Memory B cell (primary cell): ENCODE measurements at places on chromosomes 5 and 9.

DNA sequence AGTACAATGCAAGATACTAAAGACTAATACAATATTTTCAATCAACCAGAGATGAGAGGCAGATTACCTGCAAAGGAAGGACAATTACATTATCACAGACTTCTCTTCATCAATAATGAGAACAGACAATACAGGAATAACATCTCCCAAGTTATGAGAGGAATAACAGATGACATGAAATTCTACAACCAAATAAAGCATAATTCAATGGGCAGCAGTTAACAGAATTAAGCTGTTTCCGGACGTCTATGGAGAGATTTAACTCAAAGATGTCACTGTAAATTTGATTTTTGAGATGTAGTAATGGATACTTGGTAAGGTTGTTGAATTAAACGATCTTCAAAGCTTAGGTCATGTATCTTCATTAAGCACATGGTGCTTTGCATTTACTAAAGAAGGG lies 19.8 kb upstream of the PARP8 start:
- no peak overlapping the region for H3K4me3 ChIP-seq
- H3K27ac ChIP-seq = no peak overlapping the region
- H3K27me3 ChIP-seq = no peaks in the 10 kb centered on the region
- H3K4me1 ChIP-seq = peaks cover 3% of the 10 kb centered on the region

DNA sequence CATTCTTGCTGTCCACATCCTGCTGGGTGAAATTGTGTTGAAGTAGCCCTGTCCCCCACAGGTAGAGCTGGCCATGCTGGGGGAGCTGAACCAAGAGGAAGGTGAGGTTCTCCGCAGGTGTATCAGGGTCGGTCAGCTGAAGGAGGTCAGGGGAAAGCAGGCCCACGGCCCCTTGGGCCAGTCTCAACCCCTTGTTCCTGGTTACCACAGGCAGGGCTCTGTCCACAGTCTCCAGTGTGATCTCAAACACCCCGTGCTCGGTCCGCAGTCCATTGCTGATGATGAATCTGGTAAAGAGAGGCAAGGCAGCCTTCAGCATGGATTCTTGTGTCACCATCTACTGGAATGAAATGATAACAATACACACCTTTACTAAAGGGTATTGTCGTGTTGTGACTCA lies 53.4 kb upstream of the CER1 start:
- H3K36me3 ChIP-seq = no peaks in the 10 kb centered on the region
- no peak overlapping the region for H3K4me3 ChIP-seq
- DNase-seq = no peak
- no peaks in the 10 kb centered on the region for H3K4me1 ChIP-seq

DNA sequence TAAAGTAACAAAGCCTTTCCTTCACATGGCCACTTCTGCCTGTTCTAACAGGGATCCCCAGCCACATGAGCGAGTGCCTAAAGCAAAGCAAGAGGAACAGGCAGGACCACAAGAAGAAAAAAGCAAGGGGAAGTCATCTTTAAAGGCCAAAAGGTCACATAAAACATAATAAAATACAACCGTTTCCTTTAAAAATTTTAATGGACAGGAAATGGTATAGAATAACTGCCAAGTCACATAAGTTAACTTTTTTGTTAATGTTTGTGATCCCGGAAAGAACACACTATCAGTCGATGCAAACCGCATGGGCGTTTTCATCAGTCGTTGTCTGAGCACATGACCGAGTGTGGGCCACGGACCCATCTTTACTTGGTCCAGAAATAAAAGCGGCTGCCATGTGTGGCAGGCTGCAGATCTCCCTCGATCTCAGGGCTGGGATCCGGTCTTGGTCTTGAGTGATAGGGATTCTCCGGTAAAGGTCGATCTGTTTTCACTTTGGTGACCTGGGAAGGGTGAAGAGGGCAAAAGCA lies 15.6 kb downstream of the NDUFA8 start:
- H3K36me3 ChIP-seq = peaks cover 28% of the 10 kb centered on the region
- DNase-seq = no peak
- H3K4me3 ChIP-seq = no peak overlapping the region
- H3K27me3 ChIP-seq = no peaks in the 10 kb centered on the region
- H3K27ac ChIP-seq = no peak overlapping the region

DNA sequence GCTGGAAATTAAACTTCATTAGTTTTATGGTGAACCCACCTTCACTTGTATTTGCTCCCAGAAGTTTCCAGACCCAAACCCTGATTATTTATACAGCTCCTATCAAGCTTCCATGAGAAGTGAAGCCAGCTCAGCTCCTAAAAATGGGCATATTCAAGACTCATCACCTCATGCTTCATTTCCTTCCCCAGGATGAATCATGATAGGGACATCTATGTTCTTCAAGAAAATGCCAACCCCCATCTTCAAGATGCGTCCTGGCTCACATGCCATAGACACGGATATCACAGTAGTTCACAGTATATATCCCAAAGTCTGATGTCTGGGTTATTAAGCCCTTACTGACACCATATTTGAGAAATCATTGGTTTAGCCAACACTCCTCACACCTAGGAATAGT lies 217.6 kb downstream of the NPR3 start:
- H3K36me3 ChIP-seq = no peaks in the 10 kb centered on the region
- no peak for DNase-seq
- no peaks in the 10 kb centered on the region for H3K4me1 ChIP-seq
- H3K4me3 ChIP-seq = no peak overlapping the region
- no peaks in the 10 kb centered on the region for H3K27me3 ChIP-seq

DNA sequence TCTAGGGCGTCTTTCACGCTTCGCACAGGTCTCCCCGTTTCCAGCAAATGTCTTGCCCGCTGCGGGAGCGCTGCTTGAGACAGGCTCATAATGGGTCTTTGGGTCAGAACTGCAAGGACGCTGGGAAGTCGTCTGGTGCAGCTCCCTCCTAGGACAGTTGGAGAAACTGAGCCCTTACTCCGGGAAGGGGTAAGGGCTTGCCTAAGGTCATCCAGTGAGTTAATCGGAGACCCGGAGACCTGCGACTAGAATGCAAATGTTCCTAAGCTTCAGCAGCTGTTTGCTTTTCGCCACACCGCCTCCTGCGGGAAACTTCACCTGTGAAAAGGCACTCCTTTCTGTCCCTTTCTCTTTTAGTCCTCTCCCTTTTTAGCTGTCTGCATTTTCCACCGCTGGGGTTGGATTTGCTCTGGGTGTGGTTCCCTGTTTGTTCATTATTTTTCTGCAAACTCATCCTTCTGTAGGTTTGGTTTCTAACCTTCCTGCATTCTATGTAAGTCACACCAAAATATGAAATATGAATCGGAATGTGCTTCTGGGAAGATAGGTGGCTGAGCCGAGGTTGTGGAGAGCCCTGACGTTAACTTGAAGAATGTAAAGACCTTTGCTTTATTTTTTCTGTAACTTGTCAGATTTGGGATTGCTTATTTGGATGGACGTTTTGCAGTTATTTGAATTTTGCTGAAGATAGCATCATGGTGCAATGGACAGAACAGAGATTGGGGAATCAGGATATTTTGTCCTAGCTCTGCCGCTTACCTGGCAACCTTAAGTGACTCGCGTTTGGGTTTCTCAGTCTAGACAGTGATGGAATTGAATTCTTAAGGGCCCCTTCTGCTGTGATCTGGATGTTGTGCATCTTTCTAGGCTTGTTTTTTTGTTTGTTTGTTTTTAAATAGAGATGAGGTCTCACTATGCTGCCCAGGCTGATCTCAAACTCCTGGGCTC lies 909 bp downstream of the SLC36A1 start:
- H3K4me1 ChIP-seq = peaks cover 16% of the 10 kb centered on the region
- H3K4me3 ChIP-seq = peak overlapping the region; percentile 93

DNA sequence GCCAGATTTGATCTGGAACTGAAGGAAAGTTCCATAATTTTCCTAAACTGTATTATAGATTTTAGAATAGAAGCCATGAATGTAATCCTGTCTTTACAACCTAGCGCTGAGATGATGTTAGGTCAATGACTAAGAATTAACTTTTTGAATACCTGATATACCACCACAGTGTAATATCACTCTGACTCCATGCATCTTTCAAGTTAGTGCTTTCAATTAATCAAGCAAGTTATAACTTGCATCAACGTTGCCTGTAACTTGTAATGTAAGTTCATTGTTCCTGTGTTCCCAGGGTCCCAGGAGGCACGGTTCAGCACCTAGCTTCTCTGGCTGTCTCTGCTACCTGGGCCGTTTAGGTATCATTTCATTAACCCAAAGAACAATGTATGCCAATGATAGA lies 139.3 kb downstream of the CSNK1G3 start:
- H3K36me3 ChIP-seq = peaks cover 2% of the 10 kb centered on the region
- peaks cover 6% of the 10 kb centered on the region for H3K27me3 ChIP-seq
- no peak overlapping the region for H3K27ac ChIP-seq
- no peak overlapping the region for H3K4me3 ChIP-seq
- H3K4me1 ChIP-seq = no peaks in the 10 kb centered on the region
- DNase-seq = no peak

GRCh38 chr5:36897616-36898015 lies 21.0 kb downstream of the NIPBL start:
- no peak overlapping the region for H3K4me3 ChIP-seq
- H3K36me3 ChIP-seq = peaks cover 19% of the 10 kb centered on the region
- DNase-seq = no peak
- peaks cover 46% of the 10 kb centered on the region for H3K4me1 ChIP-seq
- no peak overlapping the region for H3K27ac ChIP-seq
- H3K27me3 ChIP-seq = no peaks in the 10 kb centered on the region

DNA sequence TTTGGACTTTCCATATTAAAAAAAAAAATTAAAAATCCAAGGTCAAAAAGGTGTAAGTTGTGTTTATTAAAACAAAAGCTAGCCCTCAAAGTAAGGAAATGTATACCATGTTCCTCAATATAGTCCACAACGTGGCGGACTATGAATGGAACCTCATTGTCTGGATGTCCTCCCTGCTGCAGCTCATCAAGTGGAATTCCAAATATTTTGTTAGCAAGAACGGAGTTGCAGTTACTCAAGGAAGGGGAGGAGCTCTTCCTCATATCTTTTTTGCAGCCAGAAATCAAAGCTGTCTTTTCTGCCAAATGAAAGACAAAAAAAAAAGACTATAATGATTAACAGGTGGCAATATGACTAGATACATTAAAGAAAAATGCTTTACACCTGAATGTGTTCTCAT lies 14.0 kb downstream of the FAM13B start:
- no peak overlapping the region for H3K4me3 ChIP-seq
- peaks cover 21% of the 10 kb centered on the region for H3K4me1 ChIP-seq
- H3K27ac ChIP-seq = no peak overlapping the region
- peaks cover 16% of the 10 kb centered on the region for H3K36me3 ChIP-seq
- no peak for DNase-seq

- peaks cover 4% of the 10 kb centered on the region for H3K27me3 ChIP-seq
- no peaks in the 10 kb centered on the region for H3K36me3 ChIP-seq
- DNase-seq = no peak
- no peak overlapping the region for H3K27ac ChIP-seq
- H3K4me1 ChIP-seq = no peaks in the 10 kb centered on the region
- H3K4me3 ChIP-seq = no peak overlapping the region
These were observed 84.7 kb downstream of the CMYA5 start for GRCh38 chr5:79774171-79774854.

- no peak overlapping the region for H3K4me3 ChIP-seq
- no peak for DNase-seq
- H3K27ac ChIP-seq = no peak overlapping the region
- peaks cover 1% of the 10 kb centered on the region for H3K27me3 ChIP-seq
- H3K36me3 ChIP-seq = no peaks in the 10 kb centered on the region
These were observed 67.0 kb downstream of the ZNF366 start for GRCh38 chr5:72440207-72440638.

DNA sequence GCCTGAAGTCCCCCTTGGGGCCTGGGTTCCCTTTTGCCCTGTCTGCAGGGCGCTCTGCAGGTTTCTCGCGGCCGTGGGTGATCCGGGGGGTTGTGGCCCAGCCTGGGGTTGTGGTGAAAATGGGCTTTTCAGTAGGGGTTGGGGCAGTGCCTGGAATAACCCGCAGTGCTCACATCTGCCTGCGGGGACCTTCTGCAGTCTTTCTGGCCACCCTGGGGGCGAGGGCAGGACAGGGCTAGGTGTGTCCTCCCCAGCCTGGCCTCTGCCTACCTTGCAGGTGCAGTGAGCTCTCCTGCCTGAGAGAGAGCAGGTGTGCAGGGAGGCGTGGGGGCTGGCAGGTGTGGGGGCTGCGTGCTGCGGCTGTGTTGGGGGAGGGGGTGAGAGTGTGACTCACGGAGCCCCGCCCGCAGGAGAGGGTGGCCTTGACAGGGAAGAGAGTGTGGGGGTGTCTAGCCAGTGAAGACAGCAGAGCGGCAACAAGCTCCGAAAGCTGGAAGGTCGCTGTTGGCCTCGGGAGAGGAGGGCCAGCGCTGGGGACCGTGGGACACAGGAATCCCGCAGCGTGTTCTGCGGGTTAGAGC lies 131.4 kb downstream of the MRPL36 start:
- H3K4me1 ChIP-seq = peaks cover 10% of the 10 kb centered on the region
- no peak for DNase-seq
- peaks cover 2% of the 10 kb centered on the region for H3K36me3 ChIP-seq
- no peak overlapping the region for H3K4me3 ChIP-seq

DNA sequence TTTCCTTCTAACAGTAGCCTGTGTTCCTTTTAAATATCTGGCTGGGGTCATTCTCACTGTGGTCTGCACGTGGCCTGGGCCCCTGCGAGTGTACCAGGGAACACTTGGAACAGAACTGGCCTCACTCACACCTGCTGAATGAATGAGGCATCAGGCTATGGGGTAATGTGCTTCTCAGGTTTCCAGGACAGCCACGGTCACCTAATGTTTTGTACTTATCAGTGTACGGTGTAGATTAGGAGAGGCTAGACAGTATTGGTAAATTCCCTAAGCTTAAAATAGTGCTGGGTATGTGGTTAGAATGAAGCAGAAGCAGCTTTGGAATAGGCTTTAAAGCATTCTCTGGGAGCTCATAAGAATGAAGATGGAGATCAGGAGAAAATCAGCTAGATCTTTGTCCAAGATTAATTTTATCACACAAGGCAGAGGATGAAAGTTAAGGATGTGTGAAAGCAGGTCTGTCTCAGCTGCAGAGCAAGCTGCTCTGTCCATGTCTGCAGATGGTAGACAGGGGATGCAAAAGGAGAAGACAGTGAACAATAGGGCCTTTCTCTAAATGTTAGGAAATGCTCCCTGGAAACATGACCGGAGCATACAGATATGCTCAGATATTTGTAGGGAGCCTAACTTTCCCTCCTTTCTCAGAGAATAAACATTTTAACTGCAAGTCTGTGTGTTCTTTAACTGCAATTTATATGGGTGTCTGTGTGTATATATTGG lies 267.5 kb downstream of the NR3C1 start:
- H3K27me3 ChIP-seq = no peaks in the 10 kb centered on the region
- peaks cover 2% of the 10 kb centered on the region for H3K4me1 ChIP-seq
- H3K36me3 ChIP-seq = peaks cover 9% of the 10 kb centered on the region
- H3K4me3 ChIP-seq = no peak overlapping the region
- no peak overlapping the region for H3K27ac ChIP-seq

DNA sequence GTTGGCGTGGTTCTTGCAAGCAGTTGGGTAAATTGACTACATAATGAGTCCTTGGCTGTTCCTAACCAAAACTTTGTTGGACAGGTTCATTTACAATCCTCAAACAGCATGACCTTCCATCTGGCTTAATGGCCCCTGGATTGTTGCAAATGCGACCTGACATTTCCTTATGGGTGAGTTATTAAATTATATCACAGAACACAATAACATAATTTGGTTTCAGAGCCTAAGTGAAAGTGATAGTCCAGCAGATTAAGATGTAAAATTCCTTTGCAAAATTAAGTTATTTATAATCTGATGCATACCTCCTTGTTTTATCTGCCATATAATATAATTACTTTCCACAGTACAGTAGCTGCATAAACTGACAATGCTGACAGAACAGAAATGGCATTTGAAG lies 224.4 kb downstream of the TUSC1 start:
- no peaks in the 10 kb centered on the region for H3K36me3 ChIP-seq
- H3K27ac ChIP-seq = no peak overlapping the region
- H3K4me1 ChIP-seq = no peaks in the 10 kb centered on the region
- no peaks in the 10 kb centered on the region for H3K27me3 ChIP-seq
- H3K4me3 ChIP-seq = no peak overlapping the region
- no peak for DNase-seq
